Thymus (tissue), 14 donors: ENCODE measurements at places on chromosomes 7 and 10. TPM values are rescaled to one million over a fixed set of nuclear protein-coding genes. Genes with fewer than 3 reads are reported as not detected.

DNA sequence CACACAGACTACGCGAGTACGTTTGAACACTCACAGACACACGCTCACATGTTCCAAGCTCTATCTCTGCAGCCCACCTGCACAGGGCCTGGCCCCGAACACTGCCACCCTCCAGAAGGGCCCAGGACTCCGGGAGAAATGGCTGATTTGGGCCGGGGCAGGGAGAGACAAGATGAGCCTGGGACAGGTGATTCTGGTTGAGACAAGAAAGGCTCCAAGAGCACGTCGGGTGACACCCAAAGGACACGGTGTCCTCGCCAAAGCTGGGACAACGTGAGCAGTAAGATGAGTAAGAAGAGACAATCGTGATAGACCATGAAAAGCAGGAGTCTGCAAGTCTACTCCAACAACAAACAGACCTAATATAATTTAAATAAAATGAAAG is 9.2 kb downstream of the GPER1 start:
- DNase-seq: no peak

DNA sequence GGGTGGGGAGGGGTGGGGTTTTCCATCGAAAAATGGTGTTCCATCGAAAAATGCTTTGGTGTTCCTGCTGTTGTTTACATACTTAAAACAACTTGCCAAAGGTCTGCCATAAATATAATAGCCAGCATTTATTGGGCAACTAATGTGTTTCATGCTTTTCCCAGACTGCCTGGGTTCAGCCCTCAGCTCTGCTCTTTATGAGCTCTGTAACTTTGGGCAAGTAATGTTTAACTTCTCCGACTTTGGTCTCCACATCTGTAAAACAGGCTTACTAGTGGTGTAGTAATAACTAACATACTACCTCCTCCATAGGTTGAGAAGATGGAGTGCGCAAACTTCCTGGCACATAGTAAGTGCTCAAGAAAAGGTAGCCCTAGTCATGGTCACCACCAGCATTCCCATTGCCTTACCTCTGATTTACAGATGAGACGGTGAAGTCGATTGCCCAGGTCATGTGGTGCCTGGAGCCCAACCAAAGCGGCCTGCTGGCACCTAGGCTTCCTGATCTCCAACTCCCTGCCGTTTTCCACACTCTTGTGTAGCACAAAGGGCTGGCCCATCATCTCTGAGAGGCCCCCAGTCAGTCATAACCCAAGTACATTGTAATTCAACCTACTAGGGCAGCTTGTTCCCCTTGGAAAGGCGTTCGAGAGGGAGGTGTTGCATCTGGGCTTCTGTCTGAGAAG is 8.9 kb downstream of the ZMIZ1 start:
- DNase-seq: no peak

The PNLIPRP2 gene
- not detected for total RNA-seq

The CAPZA2 gene
- total RNA-seq: 150 TPM
